ENCODE measurements at places on chromosomes 11 and 22. TPM values are rescaled to one million over a fixed set of nuclear protein-coding genes. Genes with fewer than 3 reads are reported as not detected.

DNA sequence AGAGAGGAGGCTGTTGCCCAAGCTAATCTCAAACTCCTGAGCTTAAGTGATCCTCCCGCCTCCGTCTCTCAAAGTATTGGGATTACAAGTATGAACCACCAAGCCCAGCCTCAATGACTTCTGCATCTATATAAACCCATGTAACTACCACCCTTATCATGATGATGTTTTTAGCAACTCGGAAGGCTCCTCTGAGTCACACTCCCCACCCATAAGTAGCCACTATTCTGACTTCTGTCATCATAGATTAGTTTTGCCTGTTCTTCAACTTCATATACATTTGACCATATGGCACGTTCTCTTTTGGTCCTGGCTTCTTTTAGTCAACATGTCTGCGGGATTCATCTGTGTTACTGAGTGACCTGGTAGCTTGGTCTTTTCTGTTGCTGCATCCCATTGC, 6.4 kb upstream of the FOSL1 start:
- H3K4me3 ChIP-seq = no peak overlapping the region
- H3K27me3 ChIP-seq = no peaks in the 10 kb centered on the region
- H3K4me1 ChIP-seq = peaks cover 4% of the 10 kb centered on the region
- H3K36me3 ChIP-seq = no peaks in the 10 kb centered on the region

The ATP5MG gene
- 254 TPM for total RNA-seq

- no peak overlapping the region for H3K4me3 ChIP-seq
- H3K27ac ChIP-seq = peak overlapping the region; percentile 78
- no peaks in the 10 kb centered on the region for H3K27me3 ChIP-seq
- peaks cover 19% of the 10 kb centered on the region for H3K4me1 ChIP-seq
- DNase-seq = peak; percentile 73
Measured at GRCh38 chr11:128852327-128853023, 14.6 kb downstream of the KCNJ1 start.

The MYOD1 gene
- not detected for total RNA-seq

GRCh38 chr11:126886636-126887035, 113.9 kb downstream of the KIRREL3 start:
- no peaks in the 10 kb centered on the region for H3K27me3 ChIP-seq
- no peaks in the 10 kb centered on the region for H3K4me1 ChIP-seq
- no peak for DNase-seq
- no peaks in the 10 kb centered on the region for H3K36me3 ChIP-seq
- no peak overlapping the region for H3K27ac ChIP-seq

DNA sequence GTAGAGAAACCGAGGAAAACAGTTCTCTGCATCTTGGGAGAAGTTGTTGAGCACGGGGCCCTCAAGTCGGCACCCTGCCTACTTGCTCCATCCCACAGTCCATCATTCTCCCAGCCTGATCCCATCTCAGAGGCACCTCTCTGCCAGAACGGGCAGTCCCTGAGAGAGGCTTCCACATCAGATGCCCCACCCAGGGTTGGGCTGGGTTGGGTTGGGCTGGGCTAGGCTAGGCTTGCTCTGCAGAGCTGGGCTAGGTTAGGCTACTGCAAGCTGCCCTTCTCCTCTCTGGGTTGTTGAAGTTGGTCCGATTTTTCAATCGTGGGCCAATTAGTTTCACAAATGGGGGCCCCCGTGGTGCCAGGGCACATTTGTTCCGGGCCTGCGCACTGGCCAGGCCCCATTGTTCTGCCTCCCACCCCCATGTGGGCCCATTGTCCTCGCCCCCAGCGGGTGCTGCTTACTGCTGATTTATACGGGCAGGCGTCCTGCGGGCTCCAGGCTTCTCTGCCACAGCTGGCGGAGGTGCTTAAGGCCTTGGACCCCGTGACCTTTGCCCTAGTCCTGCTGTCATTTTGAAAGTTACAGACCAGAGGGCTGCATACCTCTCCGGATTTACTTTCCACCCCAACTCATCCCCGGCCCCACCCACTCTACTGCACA, 63.7 kb upstream of the NNMT start:
- no peak overlapping the region for H3K27ac ChIP-seq
- H3K4me3 ChIP-seq = no peak overlapping the region
- peaks cover 1% of the 10 kb centered on the region for H3K36me3 ChIP-seq
- no peak for DNase-seq
- no peaks in the 10 kb centered on the region for H3K27me3 ChIP-seq

The TIMP3 gene
- 772 TPM for total RNA-seq

- H3K4me3 ChIP-seq = no peak overlapping the region
- H3K27ac ChIP-seq = no peak overlapping the region
- peaks cover 48% of the 10 kb centered on the region for H3K4me1 ChIP-seq
- no peaks in the 10 kb centered on the region for H3K36me3 ChIP-seq
- no peak for DNase-seq
Measured at GRCh38 chr11:119359365-119360214, 13.1 kb upstream of the MFRP start.

The EIF4G2 gene
- 609 TPM for total RNA-seq

The HORMAD2 gene
- not detected for total RNA-seq

GRCh38 chr11:70420496-70420895, 22.2 kb downstream of the CTTN start:
- no peaks in the 10 kb centered on the region for H3K27me3 ChIP-seq
- DNase-seq = no peak
- peaks cover 73% of the 10 kb centered on the region for H3K36me3 ChIP-seq
- no peaks in the 10 kb centered on the region for H3K4me1 ChIP-seq

The MLC1 gene
- total RNA-seq = 0.11 TPM

DNA sequence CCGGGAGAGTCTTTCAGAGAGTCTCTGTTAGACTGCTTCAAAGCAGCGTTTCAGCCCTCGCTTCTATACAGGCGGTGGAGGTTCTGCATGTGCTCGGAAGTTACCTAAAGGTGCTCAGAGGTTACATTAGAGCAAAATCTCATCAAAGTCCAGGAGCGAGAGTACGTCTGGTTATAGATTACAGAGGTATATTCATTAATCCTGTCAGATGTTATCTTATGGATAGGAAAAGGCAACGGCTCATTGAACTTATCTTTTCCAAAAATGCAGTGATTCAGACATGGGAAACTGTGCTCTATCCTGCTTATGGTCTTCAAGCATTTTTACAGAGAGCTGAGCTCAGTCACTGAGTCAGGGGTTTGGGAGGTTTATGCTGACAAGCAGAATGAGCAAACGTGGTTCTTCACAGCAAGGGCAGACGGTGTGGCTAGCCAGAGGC, 9.1 kb upstream of the ZBED5 start:
- no peaks in the 10 kb centered on the region for H3K4me1 ChIP-seq
- no peak overlapping the region for H3K4me3 ChIP-seq
- DNase-seq = no peak
- no peaks in the 10 kb centered on the region for H3K27me3 ChIP-seq
- no peaks in the 10 kb centered on the region for H3K36me3 ChIP-seq
- H3K27ac ChIP-seq = no peak overlapping the region

DNA sequence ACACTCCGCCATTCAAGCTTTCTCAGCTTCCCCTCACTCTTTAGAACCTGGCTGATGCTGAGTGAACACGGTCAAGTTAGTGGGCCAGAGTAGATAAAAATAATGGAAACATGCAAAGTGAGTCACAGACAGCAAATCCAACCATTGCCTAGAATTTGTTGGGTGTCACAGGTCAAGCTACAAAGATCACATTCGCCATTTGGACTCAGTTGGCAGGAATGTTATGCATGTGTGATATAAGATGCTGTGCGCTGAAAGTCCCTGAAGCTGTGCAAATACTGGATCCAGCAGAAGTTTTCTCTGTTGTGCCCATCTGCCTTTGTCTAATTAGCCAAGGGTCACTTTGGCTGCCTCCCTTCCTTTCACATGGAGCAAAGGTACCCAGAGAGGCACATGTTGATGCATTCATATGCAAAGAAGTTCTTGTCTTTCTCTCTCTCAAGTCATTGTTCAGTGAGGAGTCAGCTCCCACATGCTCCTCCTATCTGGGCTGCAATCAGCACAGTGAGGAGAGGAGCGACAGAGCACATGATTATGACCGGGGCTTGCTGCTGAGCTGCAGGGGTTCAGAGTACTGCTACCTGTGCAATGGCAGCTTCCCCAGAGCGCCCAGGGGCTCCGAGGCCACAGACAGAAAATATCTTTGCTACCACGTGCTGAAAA, 39.7 kb downstream of the FLI1 start:
- no peak overlapping the region for H3K27ac ChIP-seq
- H3K36me3 ChIP-seq = no peaks in the 10 kb centered on the region
- no peak for DNase-seq
- no peak overlapping the region for H3K4me3 ChIP-seq
- H3K27me3 ChIP-seq = no peaks in the 10 kb centered on the region

The P2RX6 gene
- total RNA-seq = not detected

- H3K4me3 ChIP-seq = no peak overlapping the region
- DNase-seq = no peak
- H3K36me3 ChIP-seq = peaks cover 12% of the 10 kb centered on the region
- no peak overlapping the region for H3K27ac ChIP-seq
- H3K27me3 ChIP-seq = no peaks in the 10 kb centered on the region
Measured at GRCh38 chr11:66042996-66043906, 5.7 kb downstream of the GAL3ST3 start.

DNA sequence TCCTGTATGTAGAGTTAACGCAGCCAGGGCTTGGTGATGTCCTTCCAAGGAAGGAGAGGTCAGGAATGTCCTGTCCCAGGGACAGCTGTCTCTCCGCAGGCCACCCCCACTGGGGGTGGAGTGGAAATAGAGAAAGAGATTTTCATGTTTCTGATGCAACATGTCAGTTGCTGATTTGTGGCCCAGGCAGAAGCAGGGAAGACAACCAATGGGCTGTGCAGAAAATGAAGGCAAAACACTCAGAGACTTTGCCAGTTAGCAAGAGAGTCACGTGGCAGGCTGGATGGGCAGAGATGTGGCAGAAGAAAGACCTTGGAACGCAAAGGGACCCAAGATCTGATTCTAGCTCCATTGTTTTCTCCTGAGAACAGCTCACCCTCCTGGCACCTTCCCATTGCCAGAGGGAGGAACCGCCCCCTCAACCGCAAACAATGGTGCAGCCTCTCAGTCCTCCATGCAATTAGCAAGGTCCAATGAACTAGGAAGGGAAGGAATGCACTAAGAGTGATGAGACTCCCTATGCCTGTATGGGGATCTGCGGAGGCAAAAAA, 71.0 kb downstream of the SYN3 start:
- no peak overlapping the region for H3K27ac ChIP-seq
- no peak for DNase-seq
- no peaks in the 10 kb centered on the region for H3K36me3 ChIP-seq
- no peak overlapping the region for H3K4me3 ChIP-seq

DNA sequence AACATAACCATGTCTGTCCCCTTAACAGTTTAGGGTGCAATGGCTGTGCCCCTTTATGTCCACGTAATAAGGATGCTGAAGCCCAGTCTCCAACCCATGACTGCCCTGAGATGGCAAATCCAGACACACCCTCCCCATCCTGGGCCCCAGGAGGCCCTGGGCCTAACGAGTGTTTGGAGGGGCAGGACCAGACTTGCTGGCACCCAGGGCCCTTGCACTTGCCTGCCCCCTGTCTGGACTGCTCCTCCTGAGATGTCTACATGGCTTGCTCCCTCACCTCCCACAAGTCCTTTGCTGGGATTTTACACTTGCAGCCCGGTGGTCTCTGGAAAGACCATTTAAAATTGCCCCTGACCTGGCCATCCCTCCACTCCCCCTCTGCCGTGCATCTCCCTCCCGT, 132.2 kb upstream of the NECTIN1 start:
- no peak for DNase-seq
- no peaks in the 10 kb centered on the region for H3K27me3 ChIP-seq
- no peaks in the 10 kb centered on the region for H3K36me3 ChIP-seq
- H3K4me3 ChIP-seq = no peak overlapping the region
- no peaks in the 10 kb centered on the region for H3K4me1 ChIP-seq

DNA sequence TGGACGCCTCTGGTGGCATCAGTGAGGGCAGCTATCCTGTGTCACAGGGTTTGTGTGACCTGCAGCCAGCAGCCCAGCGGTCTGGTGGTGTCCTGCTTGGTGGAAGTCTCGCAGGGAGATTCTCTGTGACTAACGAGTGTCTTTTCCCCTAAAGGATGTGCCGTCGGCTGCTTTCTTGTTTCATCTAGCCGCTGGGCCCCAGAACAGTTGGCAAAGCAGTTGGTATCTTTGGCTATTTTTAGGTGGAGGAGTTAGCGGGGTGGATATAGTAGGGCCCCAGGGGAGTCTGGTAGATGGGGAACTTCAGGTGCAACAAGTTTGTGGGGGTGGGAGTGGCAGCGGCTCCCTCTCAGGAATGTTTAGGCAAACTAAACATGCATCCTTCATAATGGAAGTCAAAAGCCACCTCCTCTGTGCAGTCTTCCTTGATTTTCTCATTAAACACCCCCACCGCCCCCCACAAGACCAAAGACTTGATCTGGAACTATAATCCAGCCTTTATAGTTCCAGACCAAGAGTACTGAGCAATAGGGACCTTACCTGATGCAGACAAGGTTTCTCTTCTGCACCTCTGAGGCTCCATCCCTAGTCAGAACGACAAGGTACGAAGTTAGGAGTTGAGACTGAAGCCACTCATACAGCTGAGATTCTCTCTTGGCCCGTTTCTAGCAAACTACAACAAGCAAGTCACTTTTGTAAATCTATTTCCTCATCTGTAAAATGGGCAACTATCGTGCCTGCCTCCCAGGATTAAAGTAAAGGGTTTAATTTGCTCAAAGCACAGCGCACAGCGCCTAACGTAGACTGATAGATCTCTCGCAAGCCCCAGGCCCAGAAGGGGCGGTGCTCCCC, 1.1 kb upstream of the PELI3 start:
- H3K27me3 ChIP-seq = no peaks in the 10 kb centered on the region
- DNase-seq = no peak
- no peak overlapping the region for H3K4me3 ChIP-seq
- H3K4me1 ChIP-seq = peaks cover 4% of the 10 kb centered on the region

DNA sequence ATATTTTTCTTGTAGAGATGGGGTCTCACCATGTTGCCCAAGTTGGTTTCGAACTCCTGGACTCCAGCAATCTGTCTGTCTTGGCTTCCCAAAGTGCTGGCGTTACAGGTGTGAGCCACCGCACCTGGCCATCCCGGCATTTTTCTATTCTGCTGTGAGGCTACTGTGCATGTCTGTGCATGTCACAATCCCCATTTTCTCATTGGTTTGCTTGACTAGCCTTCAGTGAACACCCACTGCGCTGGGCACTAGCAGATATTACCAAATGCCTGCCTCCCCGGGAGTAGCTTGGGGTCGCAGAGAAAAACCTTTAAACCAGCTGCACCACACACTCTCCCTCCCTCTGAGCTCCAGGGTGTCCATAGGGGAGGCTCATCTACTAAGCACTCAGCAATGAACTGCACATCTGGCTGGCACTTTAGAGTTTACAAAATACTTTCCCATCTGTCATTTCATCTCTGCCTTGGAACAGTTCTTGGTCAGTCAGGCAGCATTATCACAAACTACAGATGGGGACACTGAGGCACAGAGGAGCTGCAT, 4.9 kb downstream of the CSNK1E start:
- no peaks in the 10 kb centered on the region for H3K27me3 ChIP-seq
- no peak overlapping the region for H3K4me3 ChIP-seq
- H3K4me1 ChIP-seq = peaks cover 62% of the 10 kb centered on the region

GRCh38 chr11:7905961-7906429, 25.1 kb downstream of the OR10A6 start:
- no peak overlapping the region for H3K27ac ChIP-seq
- no peaks in the 10 kb centered on the region for H3K36me3 ChIP-seq
- no peaks in the 10 kb centered on the region for H3K4me1 ChIP-seq
- no peak for DNase-seq
- H3K4me3 ChIP-seq = no peak overlapping the region

All from thyroid gland (tissue), 4 donors.